ENCODE measurements at places on chromosomes 2 and 18.

DNA sequence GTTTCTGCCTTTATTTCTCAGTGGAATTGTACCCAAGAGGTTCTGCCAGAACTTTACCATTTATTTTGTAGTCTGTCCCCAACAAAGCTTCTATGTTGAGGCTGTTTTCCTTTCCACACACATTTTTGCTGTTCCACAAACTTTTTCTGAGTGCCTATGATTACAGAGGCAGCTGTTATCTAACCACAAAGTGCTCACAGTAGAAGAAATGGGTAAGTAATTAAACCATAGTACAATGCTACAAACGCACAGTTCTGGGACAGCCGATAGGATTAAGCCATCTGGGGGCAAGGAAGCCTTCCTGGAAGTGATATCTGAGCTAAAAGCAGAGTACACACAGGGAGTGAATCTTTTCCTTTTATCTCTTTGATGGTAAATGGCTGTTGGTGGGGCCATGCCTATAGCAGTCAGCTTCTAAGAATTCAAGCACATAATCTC is 3.9 kb upstream of the MGAT4A start:
- DNase-seq: no peak

DNA sequence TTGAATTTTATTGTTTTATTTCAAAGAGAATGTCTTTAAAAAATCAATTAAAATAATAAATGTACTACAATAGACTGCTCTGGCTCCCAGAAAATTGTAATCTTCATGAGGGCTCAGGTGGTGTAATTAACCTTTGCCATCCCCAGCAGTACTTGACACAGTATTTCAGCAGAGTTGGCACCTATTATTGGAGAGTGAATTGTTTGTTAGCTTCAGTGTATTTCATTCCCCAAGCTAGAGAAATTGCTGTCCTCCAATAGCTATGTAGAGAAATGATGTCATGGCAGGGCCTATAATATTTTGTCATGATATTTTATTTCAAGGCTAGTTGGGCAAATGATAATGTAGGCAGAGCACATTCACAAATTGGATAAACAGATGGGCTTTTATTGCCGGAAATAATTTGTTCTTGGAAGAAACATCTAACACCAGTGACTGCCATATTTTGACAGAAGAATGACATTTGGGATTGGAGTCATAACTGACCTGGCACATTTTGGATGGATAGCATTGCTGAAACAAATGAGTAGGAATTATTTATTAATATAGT is 712.0 kb upstream of the NXPH2 start:
- DNase-seq: no peak

- DNase-seq: no peak
Measured at GRCh38 chr2:64612575-64613195, 41.0 kb downstream of the SERTAD2 start.

- no peak for DNase-seq
Measured at GRCh38 chr2:88500691-88501090, 48.2 kb upstream of the FOXI3 start.

DNA sequence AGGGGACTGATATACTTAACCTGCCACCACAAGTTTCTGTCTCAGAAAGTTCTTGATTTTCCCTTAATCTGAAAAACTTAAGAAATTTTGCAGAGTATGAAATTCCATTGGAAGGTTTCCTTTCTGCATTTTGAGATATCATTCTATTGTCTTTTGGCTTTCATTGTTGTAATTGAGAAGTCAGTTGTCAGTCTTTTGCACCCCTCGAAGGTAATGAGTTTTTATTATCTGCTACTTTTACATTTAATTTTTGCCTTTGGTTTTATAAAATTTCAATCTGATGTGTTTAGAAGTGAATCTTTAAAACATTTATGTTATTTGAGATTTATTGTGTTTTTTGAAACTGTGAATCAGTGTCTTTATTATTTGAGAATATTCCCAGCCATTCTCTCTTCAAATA is 4.8 kb upstream of the IL36A start:
- no peak for DNase-seq

GRCh38 chr2:114526841-114527240 is 84.4 kb downstream of the DPP10 start:
- no peak for DNase-seq

DNA sequence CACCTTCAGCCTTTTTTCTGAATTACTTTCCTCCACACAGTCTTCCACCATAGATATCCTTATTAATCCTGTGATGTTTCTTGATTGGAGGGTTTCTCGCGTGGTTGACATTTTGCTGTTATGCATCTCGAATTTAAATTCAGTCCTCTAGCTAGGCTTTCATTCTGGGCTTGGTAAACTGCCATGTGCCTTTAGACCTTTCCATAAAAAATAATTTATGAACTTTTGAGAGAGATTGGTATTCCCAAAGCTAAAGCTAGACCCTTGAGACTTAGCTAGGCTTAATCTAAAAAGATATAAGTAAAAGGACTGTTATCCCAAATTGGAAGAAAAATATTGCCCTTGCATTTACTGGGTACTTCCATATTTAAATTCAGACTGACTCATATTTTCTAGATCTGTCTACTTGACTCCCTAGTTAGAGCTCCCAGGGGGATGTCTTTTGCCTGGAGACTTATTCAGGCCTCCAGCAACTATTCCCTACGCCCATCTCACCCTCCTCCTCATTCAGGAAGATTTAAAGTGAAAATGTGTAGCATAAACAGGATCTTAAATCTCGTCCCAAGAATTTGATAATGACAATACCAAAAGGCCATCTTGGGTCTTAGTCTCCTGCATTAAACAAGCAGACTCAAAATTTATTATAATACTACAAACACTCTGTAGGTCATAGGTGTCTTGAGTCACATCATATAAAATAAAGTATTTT is 60.3 kb downstream of the KIAA2012 start:
- no peak for DNase-seq

GRCh38 chr18:32576296-32576916 is 105.7 kb upstream of the GAREM1 start:
- no peak for DNase-seq

- DNase-seq: no peak
Measured at GRCh38 chr2:183752571-183752970, 628.3 kb downstream of the NUP35 start.

DNA sequence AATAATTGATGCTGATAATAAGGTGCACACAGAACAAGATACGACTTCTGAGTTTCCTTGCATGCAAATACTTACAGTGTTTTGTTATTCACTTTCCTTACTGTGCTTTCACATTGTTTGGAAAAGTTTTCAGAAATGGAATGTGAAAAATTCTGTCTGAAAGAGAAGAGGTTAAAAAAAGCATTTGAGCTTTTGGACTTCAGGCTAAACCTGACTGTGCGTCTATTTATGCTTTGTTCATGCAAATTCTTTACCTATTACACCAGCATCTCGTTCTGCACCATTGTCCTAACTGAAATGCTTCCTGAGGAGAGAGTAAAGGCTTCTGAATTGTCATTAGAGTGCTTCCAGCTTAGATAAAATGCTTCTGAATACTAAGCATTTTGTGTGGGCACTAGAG is 61.4 kb downstream of the LHCGR start:
- no peak for DNase-seq

DNA sequence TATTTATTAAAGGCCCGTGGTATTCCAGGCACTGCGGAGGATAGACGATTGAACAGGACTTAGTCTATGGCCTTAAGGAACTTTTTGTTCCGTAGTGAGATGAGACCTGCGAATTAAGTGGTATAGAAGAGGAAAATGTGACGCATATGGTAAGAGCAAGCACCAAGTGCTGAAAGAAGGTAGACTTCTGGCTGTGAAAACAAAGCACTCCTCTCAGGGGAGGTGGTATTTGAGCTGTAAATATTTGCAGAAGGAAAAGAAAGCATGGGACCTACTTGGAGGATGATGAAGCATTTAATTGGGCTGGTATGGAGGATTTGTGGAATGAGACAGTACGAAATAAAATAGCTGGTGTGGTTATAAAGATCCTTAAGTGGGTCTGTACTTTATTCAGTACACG is 62.5 kb downstream of the GPR39 start:
- no peak for DNase-seq

DNA sequence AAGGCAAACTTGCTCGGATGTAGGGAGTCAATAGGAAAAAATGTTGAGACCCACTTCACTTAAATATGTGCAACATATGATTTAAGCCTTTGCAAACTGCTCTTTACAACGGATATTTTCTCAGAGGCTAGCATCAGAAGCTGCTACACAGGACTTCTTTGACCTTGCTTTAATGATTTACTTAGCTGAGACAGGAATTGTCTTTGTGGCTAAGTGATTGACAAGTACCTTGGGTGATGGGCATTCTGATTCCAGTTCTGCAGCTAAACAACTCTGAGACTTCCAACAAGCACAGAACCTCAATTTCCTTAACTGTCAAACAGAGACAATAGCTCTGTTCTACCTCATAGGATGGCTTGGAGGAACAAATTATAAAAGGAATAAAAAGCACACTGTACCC is 150.2 kb downstream of the NCKAP5 start:
- no peak for DNase-seq

- DNase-seq: no peak
Measured at GRCh38 chr2:220574038-220574437, 946.6 kb downstream of the SLC4A3 start.

GRCh38 chr18:4551001-4551360 is 95.9 kb upstream of the DLGAP1 start:
- DNase-seq: no peak

GRCh38 chr18:75343389-75343788 is 84.1 kb downstream of the SMIM21 start:
- no peak for DNase-seq

DNA sequence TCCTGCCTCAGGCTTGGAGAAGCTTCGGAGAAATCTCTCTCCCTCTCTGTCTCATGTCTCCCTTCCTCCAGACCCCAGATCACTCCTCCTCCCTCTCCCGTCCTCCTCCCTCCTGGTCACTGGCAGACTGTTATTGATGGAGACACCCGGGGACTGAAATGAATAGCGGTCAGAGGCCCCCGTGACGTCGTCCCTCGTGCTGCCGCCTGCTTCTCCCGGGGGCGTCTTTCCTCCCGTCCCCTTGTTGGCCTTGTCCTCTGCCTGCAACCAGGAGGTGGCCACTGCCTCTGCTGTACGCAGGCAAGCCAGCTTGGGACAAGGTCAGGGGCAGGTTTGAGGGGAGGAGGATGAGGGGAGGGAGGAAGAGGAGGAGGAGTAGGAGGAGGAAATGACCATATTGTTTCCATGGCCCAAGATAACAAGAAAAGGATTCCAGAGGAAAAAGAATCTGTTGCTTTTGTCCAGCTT is 78.2 kb downstream of the CELF4 start:
- no peak for DNase-seq

DNA sequence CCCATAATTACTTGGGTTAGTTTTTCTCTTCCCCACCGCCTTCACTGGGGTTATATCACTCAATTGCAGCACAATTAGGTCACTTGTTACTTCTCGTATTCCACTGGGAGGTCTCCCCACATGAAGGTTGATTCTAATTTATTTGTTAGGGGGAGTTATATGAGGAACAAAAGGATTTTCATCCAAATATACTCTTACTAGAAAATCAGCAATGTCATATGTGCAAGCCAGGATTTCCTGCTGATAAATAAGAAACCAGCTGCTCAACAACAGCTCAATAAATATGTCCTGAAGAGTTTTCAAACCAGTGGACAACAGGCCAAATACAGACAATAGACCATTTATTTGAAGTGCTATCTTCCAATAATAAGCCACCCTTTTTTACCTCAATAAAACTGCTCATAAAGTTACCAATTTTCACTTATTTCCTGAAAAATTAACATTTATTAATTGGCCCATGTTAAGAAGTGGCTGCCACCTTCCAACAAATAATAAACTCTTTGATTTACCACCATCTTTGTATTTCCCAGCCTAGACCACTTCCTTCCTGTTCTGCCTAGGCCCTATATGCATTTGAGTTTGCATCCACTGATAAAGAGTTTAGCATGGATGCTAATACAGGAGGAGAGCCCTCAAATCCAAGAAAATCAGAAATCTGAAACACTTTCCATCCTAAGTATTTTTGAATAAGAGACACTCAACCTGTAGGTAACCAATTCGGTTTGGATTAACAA is 184.4 kb upstream of the SLC39A10 start:
- DNase-seq: no peak

- peak; percentile 77 for DNase-seq
Measured at GRCh38 chr2:240565333-240566202, 2.7 kb upstream of the RNPEPL1 start.

GRCh38 chr2:42941633-42942176 is 149.3 kb upstream of the HAAO start:
- no peak for DNase-seq

DNA sequence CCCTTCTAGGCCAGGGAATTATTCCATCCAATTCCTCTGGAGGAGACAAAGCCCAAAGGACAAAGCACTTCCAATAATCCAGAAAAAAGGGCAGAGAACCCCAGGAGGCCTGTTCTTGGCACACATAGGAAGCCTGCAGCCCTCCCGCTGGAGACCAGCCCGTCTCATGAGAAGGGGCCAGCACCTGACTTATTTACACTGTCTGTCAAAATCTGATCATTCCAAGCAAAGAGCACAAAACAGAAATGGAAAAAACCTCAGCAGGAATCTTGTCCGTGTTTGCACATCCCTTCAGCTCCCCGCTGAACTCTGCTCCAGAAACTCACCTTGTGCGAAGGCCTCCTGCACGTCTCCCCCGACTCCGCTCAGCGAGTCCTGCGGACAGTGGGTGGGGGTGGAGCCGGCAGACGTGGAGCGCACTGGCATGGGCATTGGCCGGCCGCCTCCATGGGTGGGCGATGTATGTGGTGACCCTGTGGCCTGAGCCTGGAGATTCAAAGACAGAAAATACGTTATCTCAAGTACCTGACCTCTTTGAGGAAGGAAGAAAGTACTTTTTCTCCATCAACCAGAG is 46.2 kb upstream of the DNMT3A start:
- DNase-seq: no peak

DNA sequence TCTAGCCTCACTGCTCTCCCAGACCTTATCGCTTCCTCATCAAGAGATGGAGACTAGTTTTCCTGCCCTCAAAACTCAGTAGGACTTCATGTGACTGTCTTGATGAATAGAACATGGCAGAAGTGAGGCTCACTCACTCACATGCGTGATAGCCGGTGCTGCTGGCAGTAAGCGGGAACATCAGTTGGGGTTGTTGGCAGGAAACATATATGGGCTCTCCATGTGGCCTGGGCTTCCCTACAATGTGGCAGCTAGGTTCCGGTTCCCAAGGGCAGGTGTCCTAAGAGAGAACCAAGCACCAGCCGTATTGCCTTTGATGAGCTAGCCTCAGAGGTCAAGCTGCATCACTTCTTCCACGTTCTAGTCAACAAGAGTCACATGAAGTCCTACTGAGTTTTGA is 15.2 kb upstream of the FAHD2A start:
- no peak for DNase-seq

DNA sequence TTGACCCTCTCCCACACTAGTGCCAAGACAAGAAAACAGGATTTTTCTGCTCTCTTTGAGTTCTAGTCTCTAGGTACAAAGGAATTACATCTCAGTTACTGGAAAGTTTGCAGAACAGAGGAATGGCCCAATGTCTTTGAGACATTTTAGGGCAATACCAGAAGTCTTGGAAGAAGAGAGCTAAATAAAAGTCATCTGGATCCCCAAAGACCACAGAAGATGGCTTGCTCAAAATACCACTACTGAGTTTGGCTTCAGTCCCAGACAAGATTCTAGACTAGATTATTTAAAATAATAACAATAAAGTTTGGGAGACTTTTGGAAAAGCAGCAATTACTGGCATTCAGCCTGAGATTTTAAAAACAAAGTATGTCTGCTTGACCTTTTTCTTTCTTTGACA is 61.9 kb upstream of the HK2 start:
- DNase-seq: no peak

All from T-helper 17 cell (primary cell).